Glomerular endothelial cell (primary cell): ENCODE measurements at places on chromosomes 16 and 17.

GRCh38 chr16:57757326-57757786, 21.8 kb downstream of the KATNB1 start:
- DNase-seq, result no peak

DNA sequence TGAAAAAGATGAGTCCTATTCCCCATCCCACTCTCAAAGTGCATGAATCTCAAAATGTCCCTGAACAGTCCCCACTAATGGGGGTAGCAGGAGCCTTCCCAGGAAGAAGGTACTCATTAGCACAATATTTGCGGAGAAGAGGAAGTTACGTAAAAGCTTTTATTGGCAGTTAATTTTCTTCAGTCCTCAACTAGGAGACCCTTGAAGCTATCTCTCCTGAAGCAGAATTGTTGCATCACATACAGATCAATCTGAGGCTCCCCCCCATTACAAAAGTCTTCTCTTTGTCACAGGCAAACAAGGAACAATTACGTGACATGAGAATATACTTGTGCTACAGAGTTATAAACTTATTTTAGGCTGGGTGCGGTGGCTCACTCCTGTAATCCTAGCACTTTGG, 14.2 kb downstream of the SLFN12L start:
- no peak for DNase-seq

- DNase-seq, result no peak
Measured at GRCh38 chr17:29237476-29238132, 9.1 kb upstream of the CRYBA1 start.

DNA sequence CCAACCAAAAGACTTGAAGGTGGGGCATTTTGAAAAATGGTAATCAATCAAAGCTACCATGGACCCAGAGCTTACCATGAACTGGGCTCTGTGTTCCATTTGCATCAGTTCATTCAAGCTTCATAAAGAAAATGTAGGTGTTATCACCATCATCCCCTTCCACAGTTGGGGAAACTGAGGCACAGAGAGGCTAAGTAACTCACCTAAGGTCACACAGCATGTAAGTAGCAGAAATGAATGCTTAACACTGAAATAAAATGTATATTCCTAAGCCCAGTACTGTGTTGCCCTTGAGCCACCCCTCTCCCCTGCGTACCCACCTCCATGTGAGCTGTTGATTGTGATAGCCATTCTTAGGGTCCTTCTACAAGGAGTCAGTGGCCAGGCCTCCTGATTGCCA, 83.6 kb downstream of the VAT1L start:
- DNase-seq, result no peak

DNA sequence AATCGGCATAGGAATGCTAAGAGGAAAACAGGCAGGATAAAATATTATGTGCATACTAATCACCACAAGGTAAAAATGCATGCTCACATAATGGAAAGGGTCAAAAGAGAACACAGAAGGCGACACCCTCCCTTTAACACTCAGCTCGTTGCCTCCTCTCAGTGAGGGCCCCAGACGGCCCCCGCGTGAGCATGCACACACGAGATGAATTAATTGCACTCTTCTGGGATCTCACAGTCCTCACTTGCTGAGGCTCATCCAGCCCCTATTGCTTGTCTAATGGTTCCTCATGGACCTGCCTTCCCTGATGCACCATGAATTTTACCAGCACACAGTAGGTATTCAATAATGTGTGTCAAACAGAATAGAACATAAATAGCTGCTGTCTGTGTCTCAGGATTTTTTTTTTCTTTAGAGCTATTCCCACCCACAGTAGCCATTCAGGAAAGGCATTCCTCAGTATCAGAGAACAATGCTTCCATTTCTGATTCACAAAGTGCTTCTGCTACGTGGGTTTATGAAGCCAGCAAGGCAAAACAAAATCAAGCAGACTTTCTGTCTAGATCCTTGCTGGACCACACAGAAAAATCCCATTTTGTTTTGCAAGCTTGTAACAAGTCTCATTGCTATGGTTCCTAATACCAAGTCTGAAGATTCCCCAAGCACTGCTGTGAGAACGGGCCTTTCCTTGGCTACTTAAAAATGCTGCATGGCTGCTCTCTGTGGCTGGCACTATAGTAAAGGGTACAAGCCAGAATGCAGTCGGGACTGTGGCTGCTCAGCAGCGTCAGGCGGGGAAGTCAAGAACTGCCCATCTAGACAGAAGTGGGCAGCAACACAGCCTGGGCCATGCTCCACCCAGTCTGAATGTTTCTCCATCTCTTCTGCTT, 43.6 kb downstream of the TOM1L2 start:
- no peak for DNase-seq

DNA sequence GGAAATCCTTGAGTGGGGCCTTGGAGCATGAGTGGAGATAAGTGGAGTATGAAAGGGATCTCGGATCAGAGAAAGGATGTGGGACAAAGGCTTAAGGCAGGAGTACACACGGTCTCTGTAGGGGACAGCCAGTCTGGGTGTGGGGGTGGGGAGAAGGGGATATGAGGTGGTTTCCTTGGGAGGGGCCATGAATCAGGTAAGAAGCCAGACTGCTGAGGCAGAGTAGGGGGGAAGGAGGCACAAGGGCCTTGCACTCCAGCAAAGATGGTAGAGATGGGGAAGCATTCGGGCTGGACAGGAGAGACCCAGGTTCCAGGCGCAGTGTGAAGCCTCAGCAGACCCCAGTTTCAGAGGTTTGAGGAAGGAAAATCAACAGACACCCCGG, 1.6 kb downstream of the HSD11B2 start:
- no peak for DNase-seq

DNA sequence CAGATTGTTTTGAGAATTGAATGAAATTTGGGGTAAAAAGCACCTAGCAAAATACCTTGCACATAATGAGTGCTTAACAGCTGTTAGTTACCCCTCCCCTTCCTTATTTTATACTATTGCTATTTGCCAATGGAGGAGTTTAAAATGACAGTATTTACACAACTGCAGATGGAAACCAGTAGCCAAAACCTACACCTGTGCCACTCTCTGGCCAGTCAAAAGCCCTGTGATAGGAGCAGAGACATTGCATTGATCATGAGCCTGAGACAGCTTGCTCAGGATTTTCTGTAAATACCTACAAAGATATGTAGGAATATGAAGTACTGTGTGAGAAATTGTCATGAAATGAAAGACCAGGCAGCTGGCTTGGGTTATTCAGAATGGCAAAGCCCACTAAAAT, 115.3 kb upstream of the HLF start:
- DNase-seq, result no peak

DNA sequence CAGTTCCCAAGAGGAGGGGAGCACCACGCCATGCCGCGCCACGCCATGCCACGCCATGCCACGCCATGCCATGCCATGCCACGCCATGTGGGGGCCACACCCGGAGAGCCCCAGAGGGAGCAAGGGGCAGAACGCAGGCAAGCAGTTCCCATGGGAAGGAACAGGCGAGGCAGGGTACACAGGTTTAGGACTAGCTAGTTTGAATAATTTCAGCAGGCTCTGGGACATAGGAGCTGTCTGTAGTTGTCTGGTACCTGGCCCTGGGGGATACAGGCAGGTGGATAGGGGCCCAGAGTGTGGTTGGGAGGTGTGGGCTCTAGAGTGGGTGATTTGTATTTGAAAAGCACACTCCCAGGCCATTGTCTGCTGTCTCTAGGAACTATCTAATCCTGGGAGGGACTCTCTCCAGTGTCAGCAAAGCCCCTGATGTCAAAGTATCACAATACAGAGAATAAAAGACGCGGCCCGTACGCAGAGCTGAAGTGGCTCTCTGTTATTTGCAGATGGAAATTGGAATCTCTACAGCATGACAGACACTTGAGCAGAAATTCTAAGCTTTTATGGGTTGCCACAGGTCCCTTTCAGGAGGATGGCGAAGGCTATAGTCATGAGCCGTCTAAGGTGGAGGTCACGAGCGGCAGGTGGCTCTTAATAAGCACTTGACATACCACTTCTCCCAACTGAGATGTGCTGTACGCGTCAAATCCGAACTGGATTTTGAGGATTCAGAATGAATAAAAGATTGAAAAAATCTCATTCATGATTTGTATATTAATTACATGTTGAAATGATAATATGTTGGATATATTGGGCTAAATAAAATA, 220.8 kb upstream of the TNRC6C start:
- no peak for DNase-seq

- no peak for DNase-seq
Measured at GRCh38 chr17:73389411-73389810, 77.6 kb upstream of the CDC42EP4 start.
